ENCODE measurements at places on chromosomes 1 and 21.

DNA sequence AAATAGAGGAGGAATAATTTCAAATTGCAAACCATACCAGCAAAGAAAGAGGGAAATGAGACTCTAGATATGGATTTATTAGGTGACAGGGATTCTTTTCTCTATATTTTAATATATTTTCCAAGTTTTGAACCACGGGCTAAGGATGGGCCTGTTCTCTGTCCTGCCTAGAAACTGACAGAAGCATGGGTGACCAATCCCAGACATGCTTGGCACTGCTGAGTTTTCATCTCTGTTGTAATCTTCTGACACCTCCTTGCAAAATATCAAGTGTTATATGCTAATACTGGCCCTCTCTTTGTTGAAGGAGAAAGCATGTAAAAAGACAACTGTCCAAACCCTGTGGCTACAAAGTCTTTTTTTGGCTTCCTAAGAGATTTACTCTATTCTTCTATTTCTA, 774 bp upstream of the ANGPTL7 start:
- DNase-seq: no peak

DNA sequence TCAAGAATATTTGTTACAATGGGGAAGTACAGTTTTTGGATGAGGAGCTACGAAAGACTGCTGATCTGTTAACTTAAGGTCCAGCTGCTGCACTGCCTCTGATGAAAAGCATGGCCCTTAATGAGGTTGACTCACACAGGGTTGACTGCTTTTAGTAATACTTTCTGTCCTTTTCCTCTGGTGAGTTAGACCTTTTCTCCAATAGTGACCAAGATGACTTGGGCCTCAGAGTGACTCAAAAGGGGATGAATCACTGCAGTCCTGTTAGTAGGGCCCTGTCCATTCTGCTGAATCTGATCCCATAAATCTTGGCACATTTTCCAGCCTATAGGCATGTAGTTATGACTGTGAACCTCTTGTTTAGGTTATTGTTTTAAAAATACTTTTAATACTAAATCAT, 2.7 kb downstream of the DISP1 start:
- DNase-seq: no peak

DNA sequence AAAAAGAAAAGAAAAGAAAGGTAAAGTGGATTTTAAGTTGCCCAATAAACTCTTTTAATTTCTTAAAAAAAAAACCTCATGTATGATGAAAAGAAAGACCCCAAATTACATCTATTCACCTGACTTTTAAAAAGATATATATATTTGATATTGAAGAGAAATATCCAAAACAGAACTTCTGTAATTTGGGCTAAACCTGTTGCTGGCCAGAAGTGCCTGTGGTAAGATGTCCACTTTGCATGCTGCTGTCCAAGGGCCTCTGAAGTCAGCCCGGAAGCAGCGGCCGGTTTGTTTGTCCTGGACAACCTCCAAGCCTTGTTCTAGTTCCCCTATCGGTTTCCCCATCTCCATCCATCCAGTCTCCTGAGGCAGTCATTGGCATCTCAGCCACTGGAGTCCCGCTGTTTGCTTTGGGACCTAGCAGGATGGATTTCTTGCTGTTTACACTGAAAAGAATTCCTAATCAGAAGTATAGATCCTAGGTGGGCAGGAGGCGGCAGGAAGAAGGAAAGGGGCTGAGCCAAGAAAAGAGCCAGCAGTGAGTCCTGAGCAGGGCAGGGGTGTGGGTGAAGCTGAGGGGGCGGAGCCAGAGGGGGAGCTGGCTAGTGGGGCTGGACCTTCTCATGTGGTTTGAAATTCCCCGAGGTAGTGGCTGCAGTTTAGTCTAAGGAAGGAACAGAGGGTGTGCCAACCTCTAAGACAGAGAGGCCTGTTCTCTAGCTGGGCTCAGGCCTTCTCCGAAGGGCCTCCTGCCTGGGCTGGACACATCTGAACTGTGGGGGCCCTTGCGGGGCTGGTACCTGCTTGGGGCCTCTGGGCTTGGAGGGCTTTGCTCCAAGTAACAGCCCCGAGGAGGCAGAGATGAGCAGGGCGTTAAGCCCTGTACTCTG, 3.3 kb downstream of the NCMAP start:
- DNase-seq: no peak

- DNase-seq: no peak
These were observed 50.4 kb upstream of the STUM start for GRCh38 chr1:226497991-226498639.

DNA sequence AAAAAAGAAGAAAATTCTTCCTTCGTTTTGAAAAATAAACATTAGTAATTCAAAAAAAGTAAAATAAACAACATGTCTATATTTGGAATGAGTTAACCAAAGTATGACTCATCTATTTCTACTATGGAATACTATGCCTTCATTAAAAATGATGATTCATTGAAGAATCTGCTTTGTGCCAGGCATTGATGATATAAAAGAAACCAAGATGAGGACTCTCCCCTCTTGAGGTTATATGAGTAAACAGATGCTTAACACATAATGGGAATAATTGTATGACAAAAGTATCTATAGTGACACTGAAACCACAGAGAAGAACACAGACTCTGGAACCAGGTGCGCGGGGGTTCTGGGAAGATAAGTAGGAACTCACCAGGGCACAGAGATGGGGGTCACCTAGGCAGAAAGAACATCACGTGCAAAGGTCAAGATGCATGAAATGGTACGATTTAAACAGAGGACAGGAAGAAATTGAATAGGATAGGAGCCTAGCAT, 18.8 kb downstream of the ELF3 start:
- DNase-seq: no peak

- no peak for DNase-seq
These were observed 8.5 kb downstream of the DIO1 start for GRCh38 chr1:53902235-53903138.

- no peak for DNase-seq
These were observed 128.2 kb downstream of the NFIA start for GRCh38 chr1:61210435-61211154.
